ENCODE measurements at places on chromosomes 1 and 21.

DNA sequence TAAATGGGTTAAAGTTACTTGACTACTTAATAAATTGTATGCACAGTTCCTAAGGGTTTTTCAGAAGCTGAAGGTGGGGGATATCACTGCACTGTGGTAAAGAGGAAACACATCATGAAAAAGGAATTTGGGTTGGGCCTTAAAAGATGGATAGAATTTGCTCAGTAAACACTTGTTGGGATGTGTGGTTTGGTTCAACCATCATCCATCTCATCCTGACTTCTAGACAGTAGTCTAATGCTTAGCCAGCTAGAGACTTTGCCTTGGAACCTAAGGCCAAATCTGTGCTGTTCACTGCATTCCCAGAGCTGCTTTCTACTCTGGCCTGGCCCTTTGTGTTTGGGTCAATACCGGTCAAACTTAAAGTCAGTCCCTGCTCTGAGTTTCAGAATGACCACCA, 30.6 kb downstream of the LY9 start:
- DNase-seq, result no peak

- DNase-seq, result no peak
Measured at GRCh38 chr21:43779660-43780059, 3.6 kb upstream of the CSTB start.

DNA sequence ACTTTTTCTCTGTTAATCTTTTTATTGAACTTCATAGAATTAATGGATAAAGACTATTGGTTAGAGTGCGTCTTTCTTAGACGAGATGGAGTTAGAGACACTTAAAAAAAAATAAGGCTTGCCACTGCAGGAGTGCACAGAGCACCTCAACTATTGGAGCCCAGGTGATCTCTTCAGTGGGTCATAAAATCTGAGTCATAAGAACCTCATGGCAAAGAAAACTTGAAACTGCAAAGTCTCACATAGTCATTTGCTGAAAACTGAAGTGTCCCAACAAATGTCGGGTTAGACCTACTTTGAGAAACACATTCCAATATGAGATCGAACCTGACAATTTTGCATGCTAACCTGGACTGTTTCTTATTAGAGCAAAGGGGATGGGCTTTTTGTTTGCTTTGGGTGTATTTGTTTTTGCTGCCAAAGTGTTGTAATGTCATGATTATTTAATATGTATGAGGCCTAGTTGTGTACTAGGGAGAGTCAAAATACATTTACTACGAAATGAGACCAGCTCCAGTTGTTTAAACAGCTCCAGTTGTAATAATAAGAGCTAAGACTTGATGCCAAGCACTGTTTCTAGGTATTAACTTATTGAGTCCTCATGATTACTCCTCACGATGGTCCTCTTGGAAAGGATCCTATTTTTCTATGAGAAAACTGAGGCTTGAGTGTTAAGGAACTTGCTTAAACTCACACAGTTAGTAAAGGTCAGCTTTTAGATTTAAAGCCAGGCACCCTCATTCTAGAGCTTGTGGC, 65.1 kb downstream of the DDR2 start:
- DNase-seq, result no peak

GRCh38 chr1:34816332-34816731, 23.5 kb downstream of the GJA4 start:
- DNase-seq, result no peak

DNA sequence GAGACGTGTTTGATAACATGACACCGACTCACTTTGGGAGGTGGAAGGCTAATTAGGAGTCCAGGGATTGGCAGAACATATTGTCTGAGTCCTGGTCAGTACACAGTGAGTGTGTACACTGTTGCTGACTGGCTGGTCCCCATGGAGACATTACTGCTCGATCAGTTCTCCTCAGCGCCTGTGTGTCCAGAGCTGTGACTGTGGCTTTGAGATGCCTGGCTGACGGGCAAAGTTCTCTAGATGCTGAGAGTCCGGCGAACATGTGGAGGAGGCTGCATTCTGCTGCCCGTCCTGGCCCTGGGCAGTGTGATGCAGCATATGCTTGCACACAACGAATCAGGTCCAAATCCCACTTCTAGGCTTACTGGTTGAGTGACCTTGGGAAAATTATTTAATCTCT, 280.1 kb upstream of the ST6GALNAC5 start:
- no peak for DNase-seq

GRCh38 chr21:35582731-35583130, 477.6 kb downstream of the SETD4 start:
- DNase-seq, result no peak

DNA sequence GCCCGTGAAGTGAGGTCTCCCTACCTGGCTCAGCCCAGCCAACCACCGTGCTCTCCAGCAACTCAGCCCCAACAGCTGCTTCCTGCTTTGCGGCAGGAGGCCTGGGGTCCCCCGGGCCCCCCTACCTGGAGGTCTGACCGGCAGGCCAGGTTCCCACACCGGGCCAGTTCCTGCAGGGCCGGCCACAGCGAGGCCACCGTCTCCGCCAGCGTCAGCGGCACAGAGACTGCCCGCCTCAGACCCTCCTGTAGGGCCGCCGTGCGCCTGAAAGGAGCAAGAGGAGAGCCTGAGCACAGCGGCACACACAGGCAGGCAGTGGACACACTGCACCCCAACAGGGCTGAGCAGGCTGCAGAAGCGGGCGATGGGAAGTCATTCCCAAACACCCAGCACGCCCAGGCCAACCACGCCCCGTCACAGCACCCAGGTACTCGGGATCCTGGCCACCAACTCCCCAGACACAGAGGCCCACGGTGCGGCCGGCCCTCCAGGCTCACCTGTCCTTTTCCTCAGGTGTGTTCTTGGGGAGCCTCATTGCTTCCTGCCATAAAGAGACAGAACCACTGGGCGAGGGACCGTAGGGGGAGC, 16.9 kb downstream of the FTCD start:
- no peak for DNase-seq

DNA sequence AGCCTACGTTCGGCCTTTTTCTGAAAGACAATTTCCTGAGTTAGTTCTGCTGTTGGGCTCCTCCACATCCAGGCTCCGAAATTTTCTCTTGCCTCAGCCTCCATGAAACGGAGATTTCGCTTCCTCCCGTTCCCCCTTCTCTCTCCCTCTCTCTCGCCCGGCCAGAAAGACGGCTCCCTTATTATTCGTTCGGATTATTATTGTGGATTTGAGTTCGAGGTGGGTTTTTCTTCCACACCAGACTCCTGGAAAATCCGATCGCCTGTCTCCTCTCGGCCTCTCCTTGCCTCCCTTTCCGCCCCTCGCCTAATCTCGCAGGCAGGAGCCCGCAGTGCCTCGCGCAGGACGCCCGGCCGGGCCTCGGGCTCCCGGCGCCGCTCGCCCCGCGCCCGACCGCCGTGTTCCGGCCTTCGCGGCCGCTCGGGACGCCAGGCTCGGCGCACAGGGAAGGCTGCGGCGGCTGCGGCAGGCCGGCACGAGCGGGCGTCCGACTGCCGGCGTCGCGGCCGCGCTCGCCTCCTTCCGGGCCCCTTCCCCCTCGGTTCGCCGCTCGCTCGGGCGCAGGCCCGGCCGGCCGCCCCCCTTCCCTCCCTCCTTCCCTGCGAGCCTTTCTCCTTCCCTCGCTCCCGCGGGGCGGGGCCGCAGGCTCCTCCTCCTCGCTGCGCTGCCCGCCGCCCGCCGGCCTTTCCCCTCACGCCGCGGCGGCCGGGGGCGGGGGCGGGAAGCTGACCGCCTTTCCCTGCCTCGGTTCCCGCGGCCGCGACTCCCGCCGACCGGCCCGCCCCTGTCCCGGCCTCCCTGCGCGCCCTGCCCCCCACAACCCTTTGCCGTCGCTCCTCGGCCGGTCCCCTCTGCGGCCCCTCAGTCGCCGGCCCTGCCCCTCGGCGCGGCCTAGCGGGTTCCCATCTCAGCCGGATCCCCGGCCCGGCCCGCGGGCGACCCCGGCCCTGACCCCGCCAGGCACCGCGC, at the start of gene ARHGEF11:
ARHGEF11 (minus strand) TSS at position 493 of the 969 bp plus-strand sequence. CDS start 1,412 bp downstream, outside the sequence.
- DNase-seq, result peak; percentile 87

DNA sequence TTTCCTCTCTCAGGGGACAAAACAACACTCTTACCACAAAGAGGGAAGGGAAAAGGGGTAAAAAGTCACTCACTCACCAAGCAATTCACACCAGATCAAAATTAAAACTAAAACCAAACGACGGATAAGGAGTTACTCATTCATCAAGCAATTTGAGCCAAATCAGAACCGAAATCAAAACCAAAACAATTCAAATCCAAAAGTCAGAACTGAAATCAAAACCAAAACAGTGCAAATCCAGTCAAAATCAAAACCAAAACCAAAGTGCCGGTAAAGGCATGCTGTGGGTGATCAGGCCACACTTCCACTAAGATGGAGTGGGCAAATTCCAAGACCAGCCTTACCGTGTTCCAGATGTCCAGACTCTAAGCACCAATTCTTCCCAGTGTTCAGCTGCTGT, 717.9 kb downstream of the AMY1C start:
- DNase-seq, result no peak

GRCh38 chr1:197351821-197352440, 83.9 kb downstream of the CRB1 start:
- DNase-seq, result no peak

DNA sequence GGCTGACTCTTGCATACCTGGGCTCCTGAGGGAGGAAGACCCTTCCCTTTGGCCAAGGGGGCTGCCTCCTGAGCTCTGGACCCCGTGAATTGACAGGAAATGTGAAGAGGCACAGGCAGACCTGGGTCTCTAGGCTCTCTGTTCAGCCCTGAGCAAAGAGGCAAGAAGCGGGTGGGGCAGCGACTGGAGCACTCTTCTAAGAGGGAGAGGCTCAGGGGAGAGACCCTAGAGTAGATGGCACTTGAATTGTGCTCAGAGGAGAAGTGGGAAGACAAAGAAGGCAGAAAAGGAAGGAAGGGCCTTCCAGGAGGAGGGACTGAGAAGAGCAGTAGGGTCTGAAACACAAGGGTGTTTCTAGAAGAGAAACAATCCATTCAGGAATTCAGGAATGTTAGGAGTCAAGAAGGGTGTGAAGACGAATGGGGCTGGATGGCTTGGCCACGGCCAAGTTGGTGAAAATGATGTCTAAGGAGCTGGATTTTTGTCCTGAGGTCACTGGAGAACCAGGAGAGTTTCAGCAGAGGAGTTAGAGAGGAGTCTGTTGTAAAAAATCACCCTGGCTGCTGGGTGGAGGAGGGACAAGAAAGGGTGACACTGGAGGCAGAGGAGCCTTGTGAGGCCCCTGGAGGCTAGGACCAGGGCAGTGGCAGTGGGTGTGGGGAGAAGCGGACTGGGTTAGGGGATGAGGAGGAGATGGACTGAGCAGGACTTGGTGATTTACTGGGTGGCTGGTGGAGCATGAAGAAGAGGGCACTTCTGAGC, 5.3 kb downstream of the TIE1 start:
- DNase-seq, result no peak

GRCh38 chr1:243968413-243968812, 82.7 kb upstream of the ZBTB18 start:
- peak; percentile 38 for DNase-seq

Measured in SJCRH30 (cell line).